ENCODE measurements at places on chromosomes 1 and 21.
A peak's percentile ranks its signal among the peaks of the same experiment; 100 is the strongest.

DNA sequence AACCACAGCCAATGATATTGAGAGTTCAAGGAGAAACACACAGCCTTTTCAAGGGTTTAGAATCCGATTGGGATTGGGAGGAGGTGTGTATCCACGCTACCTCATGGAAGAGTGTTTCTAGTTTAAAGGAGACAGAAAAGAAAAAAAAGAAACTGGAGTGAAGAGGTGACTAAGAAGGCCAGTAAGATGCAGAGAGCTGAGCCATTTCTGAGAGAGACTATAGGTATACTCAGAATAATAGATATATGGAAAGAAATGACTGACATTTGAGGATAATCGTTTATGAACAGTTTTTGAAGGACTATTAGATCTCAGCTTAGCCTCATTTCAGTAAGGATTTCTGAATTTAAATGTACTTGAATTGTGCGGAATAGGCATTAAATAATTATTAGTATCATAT, 42.8 kb downstream of the LRRC8C start:
- DNase-seq, result no peak

DNA sequence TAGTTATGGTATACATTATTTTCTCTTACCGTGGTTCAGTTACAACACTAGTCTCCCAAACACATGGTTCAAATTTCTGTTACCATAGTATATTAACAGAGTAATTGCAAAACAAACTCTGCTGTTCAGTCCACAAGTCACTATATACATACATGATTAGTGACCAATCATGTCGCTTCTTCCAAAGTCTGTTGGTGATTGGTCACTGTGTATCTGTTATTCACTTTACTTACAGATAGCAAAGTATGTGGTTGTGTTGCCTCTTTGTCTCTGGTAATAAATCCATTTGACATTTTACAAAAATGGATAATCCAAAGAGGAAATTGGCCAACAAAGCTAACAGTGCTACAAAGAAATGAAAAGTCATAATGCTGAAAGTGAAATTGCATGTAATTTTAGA, 107.2 kb downstream of the RABGAP1L start:
- DNase-seq, result no peak

DNA sequence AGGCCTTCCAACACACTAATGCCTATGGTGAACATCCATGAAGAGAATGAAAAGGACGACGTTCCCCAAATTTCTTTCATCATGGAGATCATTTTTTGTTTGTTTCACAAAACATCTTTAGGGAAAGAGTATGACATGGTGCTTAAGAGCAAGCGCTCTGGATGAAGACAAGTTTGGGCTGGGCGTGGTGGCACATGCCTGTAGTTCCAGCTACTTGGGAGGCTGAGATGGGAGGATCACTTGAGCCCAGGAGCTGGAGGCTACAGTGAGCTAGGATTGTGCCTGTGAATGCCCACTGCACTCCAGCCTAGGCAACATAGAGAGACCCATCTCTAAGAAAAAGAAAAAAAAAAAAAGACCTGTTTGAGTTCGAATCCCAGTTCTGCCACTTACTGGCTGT, 253.1 kb downstream of the PTPRU start:
- DNase-seq, result no peak

- DNase-seq, result no peak
Measured at GRCh38 chr1:14716474-14716873, 118.0 kb downstream of the KAZN start.

- peak; percentile 21 for DNase-seq
Measured at GRCh38 chr1:163174524-163175437, 27.9 kb downstream of the RGS5 start.

DNA sequence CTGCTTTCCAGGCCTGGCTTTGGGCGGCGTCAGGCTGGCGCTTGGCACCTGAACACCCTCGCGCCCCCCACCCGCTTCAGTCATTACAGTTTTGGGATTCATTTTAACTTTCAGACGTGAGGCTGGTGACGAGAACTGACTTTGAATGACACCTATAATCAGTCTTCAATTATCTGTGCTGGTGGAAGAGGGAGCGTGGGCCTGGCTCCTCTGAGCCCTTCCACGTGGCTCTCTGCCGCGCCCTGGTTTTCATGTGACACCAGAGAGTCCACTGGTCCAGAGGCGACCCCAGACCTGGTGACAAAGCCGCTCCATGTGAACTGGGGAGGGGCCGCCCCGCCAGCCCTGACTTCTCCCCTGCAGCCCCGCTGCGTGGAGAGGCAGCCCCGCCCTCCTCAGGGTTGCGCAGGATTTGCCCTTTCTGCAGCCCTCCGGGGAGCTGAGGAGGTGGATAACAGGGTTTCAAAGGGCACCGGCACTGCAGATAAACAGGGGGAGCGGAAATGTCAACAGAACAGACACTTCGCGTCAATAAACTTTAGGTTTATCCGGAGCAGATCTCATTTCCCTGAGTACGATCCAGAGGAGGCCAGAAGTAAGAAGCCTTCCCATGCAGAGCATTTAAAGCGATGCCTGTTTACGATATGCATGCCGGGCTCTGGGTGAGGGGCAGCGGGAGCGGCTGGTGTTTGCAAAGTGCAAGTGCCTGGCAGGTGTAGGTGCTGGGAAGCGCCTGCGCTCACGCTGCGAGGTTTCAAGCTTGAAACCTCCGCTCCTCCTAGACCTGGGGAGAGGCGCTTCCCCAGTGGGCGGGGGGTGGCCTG, 56.4 kb downstream of the AJAP1 start:
- no peak for DNase-seq

DNA sequence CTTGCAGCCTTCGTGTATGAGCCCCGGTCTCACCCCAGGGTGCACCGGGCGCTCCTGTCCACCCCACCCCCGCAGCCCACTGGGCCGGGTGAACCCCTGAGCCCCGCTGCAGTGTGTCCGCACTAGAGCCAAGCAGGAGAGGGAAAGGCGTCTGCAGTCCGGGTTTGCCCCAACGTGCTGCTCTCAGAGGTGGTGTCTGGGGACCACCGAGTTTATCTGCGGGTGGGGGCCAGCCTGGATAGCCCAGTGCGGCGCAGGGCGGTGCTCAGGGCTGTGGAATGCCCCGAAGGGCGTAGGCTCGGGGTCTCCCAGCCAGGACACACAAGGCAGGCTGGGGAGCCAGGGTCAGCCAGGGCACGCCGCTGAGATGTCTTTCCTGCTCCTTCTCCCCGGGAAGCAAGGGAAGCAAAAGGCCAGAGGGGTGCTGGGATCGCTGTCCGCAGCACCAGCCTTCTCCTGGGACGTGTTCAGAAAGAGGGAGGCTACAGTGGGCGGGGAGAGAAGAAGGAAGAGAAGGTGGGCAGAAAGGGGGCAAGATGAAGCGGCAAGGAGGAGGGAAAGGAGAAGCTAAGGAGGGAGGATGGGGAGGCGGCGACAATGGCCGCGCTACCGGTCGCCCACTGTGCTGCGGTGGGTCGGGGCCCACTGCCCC, 56.6 kb downstream of the MAB21L3 start:
- no peak for DNase-seq

- no peak for DNase-seq
Measured at GRCh38 chr1:185039726-185040407, 5.5 kb upstream of the RNF2 start.

- DNase-seq, result no peak
Measured at GRCh38 chr1:29718791-29719190, 482.5 kb downstream of the PTPRU start.

- DNase-seq, result no peak
Measured at GRCh38 chr21:17900281-17900989, 81.3 kb upstream of the C21orf91 start.

Measured in HuH-7 (cell line).